ENCODE measurements at places on chromosomes 2 and 18.

- DNase-seq: no peak
These were observed 102.5 kb upstream of the ST8SIA3 start for GRCh38 chr18:57249883-57250282.

DNA sequence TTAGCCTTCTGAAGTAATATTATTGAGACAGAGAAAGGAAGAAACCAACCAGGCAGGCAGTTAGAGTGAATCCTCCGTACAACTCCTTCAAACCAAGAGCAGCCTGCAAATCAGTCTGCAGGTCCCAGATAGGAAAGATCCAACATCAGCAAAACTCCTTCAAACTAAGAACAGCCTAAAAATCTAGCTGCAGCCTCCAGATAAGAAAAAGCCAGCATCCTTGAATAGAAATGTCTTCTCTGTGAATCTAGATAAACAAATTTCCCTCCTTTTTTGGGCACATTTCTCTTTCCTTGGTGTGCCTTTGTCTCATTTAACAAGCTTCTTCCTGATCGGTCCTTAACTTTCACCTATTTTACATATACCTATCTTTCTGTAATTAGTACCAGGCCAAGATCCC lies 1004.6 kb upstream of the TMEFF2 start:
- no peak for DNase-seq

DNA sequence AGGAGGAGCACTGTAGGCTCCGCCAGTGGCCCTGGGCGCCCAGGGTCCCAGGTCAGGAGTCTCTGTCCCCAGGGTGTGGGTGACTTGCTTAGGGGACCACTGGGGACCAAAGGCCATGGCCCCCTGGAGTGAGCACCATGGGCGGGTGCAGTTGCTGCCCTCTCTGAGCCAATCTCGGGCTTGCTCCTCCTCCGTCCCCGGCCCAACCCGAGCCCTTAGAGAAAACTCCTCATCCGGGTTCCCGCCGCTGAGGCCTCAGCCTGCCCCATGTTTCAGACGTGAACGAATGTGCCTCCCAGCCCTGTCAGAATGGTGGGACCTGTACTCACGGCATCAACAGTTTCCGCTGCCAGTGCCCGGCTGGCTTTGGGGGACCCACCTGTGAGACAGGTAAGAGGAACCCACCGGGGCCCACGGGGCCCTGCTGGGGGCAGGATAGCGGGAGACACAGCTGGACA lies 38.6 kb downstream of the SNED1 start:
- no peak for DNase-seq

GRCh38 chr2:88841224-88841929 lies 149.9 kb downstream of the RPIA start:
- DNase-seq: no peak

- no peak for DNase-seq
These were observed 8.6 kb downstream of the CLASP1 start for GRCh38 chr2:121640380-121641316.

DNA sequence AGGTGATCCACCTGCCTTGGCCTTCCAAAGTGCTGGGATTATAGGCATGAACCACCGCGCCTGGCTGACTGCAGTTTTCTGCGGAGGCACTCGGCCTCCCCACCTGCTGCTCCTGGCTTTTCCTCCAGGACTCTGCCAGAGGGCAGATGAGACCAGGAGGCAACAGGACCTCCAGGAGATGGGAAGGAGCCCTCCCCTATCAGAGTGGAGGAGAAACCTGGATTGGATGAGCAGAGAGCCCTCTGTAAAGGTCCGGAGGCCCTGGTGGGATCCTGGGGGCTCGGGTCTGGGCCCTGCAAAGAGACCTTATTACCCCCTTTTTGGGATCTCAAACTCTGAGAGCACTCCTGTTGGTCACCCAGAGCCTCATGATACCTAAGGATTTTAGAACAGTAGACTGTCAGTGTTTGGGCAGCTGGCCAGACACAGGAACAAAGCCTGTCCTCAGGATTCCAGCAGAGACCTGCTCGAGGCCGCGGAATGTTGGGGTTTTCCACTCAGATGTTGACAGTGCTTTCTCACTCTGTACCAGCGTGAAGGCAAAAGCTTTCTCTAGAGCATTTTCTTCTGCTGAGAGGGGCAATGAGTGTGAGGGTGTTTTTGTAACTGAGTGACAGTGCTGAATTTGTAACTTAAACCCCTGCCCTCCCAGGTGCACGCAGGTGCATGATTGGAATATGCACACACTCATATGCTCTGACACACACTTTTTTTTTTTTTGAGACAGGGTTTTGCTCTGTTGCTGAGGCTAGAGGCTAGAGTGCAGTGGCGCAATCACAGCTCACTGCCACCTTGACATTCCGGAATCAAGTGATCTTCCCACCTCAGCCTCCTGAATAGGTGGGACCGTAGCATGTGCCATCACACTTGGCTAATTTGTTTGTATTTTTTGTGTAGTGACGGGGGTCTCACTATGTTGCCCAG lies 48.4 kb downstream of the NPPC start:
- DNase-seq: no peak

DNA sequence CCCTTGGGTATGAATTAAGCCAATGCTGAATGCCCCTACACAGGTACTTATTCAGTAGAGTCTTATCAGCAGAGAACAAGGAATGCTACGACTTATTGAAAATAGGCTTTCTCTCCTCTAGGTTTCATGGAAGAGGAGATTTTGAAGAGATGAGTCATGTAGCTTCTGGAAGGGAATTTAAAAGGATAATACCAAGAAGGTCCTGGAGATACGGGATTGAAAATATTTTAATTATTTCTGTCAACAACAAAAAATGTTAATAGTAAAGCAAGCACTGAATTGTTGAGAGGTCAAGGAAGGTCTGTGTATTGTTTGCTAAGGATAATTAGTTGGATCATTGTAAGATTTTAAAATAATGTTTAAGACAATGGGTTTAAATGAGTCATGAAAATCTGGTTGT lies 293.0 kb upstream of the SPHKAP start:
- no peak for DNase-seq

DNA sequence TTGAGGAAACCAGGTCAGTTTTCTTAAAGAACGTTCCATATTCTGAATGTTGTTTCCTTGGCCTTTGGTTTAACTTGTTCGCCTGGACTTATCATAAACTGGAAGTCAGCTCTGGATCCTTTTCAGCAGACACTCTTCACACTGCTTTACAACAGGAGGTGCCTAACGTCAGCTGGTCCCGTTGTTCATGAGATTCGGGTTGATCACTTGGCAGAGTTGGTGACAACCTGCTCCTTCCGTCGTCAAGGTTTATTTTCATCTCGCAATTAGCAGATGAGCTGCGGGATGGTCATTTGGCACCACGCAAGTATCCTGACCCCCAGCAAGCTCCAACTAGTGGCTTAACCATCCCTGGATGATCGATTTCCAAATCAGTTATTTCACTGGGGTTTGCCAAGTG lies 23.0 kb upstream of the BIN1 start:
- DNase-seq: no peak

DNA sequence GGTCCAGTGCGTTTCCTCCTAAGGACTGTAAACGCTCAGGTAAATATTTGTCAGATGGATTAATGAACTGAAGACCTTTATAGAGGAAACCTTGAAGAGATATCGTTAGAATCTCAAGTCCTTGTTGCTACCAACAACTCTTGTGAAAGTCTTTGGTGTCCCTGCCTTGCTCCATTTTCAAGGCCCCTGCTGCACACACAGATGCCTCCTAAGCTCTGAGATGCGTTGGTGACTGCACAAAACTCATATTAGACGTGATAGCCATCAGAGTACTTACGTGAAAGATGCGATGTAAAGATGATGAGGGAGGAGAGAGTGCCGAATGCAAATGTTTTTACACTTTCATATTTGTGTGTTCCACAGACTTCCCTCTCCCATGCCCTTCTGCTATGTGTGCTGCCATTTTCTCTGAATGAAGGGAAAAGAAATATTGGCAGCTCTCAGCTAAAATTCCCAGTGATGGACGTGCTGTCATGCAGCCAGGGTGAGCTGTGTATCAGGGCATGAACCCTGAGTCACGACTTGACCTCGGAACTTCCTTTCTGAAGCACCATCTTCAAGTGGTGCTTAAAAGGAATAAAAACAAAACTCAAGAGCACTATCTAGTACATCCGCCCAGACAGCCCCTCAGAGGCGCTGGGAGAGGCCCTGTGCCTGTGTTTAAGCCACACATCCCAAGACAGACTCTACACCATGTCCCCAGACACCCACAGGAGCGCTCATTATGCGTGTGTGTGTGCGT lies 117.4 kb downstream of the FAM210A start:
- no peak for DNase-seq

DNA sequence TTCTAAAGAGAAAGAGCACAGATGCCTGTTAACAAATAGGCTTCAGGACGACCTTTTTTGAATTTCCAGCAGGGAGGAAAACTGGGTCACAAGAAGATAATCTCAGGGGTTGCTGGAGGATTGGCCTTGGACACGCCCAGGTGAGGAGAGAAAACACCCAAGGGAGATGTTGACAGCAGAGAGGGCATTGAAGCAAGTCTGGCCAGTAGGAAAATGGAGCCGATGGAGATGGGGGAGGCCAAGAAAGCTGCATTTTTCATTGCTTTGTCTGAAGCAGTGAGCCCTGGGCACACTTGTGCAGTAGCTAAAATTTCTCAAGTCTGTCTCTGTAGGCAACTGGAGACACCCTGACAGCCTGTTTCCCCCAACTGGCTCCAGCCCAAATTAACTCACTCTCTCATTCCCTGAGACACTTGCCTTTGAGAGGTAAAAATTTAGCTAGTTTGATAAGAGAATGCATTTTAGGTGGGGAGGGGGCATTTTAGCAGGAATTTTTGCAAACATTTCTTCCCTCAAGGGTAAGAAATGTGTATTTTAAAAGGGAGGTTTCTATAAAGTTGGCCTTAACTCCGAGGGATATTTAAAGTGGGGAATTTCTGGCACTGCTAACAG lies 165.5 kb downstream of the TGIF1 start:
- DNase-seq: no peak

- DNase-seq: no peak
These were observed 79.6 kb downstream of the STPG4 start for GRCh38 chr2:47075361-47076125.

DNA sequence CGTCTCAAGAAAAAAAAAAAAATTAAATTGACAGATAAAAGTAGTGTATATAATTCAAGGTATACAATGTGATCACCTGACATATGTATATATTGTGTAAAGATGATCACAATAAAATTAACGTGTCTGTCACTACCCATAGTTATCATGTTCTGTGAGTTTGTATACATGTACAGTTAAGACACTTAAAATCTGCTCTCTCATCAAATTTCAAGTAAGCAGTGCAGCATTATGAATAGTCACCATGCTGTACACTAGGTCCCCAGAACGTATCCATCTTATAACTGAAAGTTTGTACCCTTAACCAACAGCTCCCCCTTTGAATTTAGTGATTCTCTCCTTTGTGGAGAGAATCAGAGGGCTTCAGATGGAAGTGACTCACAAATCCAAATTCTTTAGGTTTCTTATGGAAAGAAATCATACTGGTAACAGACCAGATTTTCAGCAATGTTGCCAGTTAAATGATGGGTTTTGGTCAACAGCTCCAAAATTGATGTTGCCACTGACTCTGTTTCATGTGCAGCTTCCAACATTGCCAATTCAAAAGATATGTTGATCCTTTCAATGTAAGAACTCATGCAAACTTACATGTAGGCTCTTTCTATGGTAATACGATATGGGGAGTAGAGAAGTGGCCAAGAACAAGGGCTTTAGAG lies 281.5 kb downstream of the AFF3 start:
- DNase-seq: no peak

DNA sequence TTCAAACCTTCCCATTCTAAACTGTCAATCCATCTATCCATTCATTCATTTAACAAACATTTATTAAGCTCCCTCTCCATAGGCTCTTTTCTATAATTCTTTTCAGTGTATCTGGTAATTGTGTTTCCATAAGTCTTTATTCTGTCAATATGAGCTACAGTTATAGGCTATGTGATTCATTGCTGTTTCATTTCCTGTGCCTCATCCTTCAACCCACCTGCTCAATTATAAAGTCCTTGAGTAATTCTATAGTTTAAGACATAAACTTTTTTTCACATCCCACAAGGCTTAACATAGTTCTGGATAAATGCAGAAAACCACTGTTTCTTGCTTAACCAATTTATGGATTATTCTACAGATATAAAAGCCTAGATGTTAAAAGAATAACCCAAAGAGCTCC lies 84.2 kb upstream of the PIK3C3 start:
- no peak for DNase-seq

DNA sequence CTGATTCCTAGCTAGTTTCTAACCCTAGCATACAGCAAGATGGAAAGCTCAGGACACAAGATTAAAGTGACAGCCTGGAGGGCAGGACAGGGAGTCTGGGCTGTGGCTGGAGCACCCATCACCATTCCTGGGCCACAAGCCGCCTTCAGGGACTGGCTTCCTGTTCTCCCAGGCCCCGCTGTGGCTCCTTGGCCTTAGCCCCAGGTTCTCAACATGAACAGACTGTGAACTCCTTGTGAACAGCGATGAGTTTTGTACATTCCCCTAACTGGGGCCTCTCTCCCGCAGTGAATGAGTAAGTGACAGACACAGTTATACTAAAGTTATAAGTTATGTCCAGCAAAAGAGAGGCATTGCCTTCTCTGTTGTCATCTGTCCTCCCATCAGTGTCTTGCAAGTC lies 35.9 kb upstream of the SLC14A1 start:
- DNase-seq: no peak

DNA sequence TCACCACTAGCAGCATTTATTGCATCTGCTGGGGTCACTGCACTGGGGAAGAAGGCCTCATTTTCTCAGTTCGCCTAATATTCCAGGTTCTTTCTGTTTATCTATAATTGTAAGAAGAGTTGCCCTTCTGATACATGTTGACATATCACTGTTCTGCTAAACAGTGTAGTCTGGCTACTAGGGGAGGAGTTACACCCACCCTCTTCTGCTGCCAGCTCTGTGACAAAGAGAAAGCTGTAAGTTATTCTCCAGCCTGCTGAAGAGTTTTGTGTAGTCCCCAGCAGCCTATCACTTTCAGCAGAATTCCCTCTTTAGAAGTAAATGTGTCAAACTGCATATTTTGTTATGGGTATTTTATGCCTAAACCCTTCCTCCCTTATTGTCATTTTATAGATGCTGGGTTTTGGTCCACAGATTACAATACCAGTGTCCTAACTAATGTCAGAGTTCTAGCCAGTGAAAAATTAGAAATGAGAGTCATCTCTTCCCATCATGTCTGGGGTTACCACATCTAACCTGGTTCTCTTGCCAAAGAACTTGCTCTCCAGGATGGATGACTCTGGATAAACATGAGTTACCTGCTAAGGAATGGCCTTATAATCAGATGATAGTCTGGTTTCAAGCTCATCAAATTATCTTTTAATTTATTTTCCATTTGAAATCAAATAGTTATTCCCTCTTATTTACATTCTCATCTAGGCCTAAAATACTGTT lies 5.6 kb upstream of the MBOAT2 start:
- no peak for DNase-seq

- DNase-seq: no peak
These were observed 176.0 kb downstream of the MIB1 start for GRCh38 chr18:21916594-21916993.
